ENCODE measurements at places on chromosomes 3 and 15. TPM values are rescaled to one million over a fixed set of nuclear protein-coding genes. Genes with fewer than 3 reads are reported as not detected.

CHD2 gene
- total RNA-seq = 70.0 TPM

PIGZ gene
- not detected for total RNA-seq

DPPA2 gene
- 12.6 TPM for total RNA-seq

GREM1 gene
- total RNA-seq = 0.57 TPM

COL8A1 gene
- 0.99 TPM for total RNA-seq

SH2D7 gene
- not detected for total RNA-seq

FBLN2 gene
- 15.5 TPM for total RNA-seq

TNK2 gene
- 33.9 TPM for total RNA-seq

GOLGA8G gene
- total RNA-seq = not detected

TLR9 gene
- total RNA-seq = not detected

PRC1 gene
- 90.7 TPM for total RNA-seq

SNX22 gene
- total RNA-seq = 5.1 TPM

STAC gene
- 18.1 TPM for total RNA-seq

MYO5C gene
- total RNA-seq = 25.0 TPM

SST gene
- 1.3 TPM for total RNA-seq

LSAMP gene
- 3.8 TPM for total RNA-seq

CHRNA3 gene
- 2.1 TPM for total RNA-seq

SLC12A1 gene
- 1.0 TPM for total RNA-seq

EXD1 gene
- total RNA-seq = 0.54 TPM

SERINC4 gene
- not detected for total RNA-seq

ADAMTS9 gene
- total RNA-seq = 0.41 TPM

Measured in H1 (cell line).